Cardiac muscle cell (in vitro differentiated cells and primary cell): ENCODE measurements at places on chromosomes 4 and X. TPM values are rescaled to one million over a fixed set of nuclear protein-coding genes. Genes with fewer than 3 reads are reported as not detected.

Gene RPL36A
- 3,802 and 4,744 TPM in 2 replicates for total RNA-seq

DNA sequence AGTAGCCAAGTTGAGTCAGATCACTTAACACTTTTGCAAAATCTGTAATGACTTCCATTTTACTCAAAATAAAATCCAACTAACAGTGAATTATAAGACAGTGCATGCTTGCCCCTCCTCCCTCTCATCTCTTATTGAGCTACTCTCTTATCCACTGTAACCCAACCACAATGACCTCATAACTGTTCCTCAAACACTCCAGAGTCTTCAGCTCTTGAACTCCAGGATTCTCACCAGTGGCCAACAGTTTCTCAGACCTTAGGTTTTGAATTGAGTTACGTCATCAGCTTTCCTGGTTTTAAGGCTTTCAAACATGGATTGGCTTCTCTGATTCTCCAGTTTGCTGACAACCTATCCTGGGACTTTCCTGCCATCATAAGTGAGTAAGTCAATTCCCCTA lies 938.3 kb downstream of the RAB28 start:
- H3K27me3 ChIP-seq: no peaks in the 10 kb centered on the region
- no peaks in the 10 kb centered on the region for H3K4me1 ChIP-seq
- no peak for DNase-seq
- no peak overlapping the region for H3K27ac ChIP-seq
- no peak overlapping the region for H3K4me3 ChIP-seq
- H3K36me3 ChIP-seq: no peaks in the 10 kb centered on the region

Gene VSIG4
- not detected in 2 replicates for total RNA-seq

- no peak for DNase-seq
- no peaks in the 10 kb centered on the region for H3K27me3 ChIP-seq
- H3K4me3 ChIP-seq: no peak overlapping the region
- no peaks in the 10 kb centered on the region for H3K4me1 ChIP-seq
- no peaks in the 10 kb centered on the region for H3K36me3 ChIP-seq
- no peak overlapping the region for H3K27ac ChIP-seq
These were observed 35.8 kb downstream of the NAP1L3 start for GRCh38 chrX:93637591-93637990.
